IMR-90 (cell line): ENCODE measurements at places on chromosomes 11 and 22. TPM values are rescaled to one million over a fixed set of nuclear protein-coding genes. Genes with fewer than 3 reads are reported as not detected.

Gene MMP13
- not detected in 2 replicates for total RNA-seq

Gene PHETA2
- 6.1 and 6.5 TPM in 2 replicates for total RNA-seq

Gene PRODH
- total RNA-seq, result not detected in 2 replicates

Gene MAPK12
- 35.6 and 41.0 TPM in 2 replicates for total RNA-seq

Gene TRIM49D2
- not detected in 2 replicates for total RNA-seq

Gene POU2F3
- under 0.01 TPM in 1 of 2 replicates, not detected in the other for total RNA-seq

Gene CEND1
- total RNA-seq, result 0.83 and 0.90 TPM in 2 replicates

Gene SAA4
- total RNA-seq, result not detected in 2 replicates

Gene SULT4A1
- total RNA-seq, result 1.1 TPM in 2 replicates

Gene ART5
- not detected in 2 replicates for total RNA-seq

Gene TMEM45B
- not detected in 2 replicates for total RNA-seq

Gene CSNK2A3
- total RNA-seq, result 3.2 and 3.9 TPM in 2 replicates

Gene CELF1
- 109 and 135 TPM in 2 replicates for total RNA-seq

Gene MS4A15
- total RNA-seq, result not detected in 2 replicates

DNA sequence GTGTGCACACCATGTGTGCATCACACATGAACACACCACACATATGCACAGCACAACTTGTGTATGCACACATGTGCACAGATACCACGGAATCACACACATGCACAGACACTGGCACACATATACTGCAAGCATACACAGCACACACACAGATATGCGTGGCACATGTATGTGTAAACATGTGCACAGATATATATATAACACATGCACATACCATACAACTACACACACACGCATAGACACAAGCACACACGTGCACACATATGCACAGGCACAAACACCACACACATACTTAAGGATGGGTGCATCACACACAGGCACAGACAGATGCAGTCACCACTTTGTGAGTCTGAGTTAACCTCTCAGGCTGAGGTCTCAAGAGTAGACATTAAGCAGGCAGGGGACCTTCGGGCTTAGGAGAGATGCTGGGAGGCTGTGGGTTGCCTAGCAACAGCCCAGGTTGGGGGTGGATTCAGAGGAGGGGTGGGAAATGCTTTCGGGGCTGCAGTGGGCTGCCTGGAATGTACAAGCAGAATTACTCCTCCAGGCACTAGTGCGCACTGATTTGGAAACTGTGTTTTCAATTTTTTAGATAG lies 82.9 kb downstream of the MYO18B start:
- no peaks in the 10 kb centered on the region for H3K36me3 ChIP-seq
- no peaks in the 10 kb centered on the region for H3K4me1 ChIP-seq
- no peak overlapping the region for H3K4me3 ChIP-seq

DNA sequence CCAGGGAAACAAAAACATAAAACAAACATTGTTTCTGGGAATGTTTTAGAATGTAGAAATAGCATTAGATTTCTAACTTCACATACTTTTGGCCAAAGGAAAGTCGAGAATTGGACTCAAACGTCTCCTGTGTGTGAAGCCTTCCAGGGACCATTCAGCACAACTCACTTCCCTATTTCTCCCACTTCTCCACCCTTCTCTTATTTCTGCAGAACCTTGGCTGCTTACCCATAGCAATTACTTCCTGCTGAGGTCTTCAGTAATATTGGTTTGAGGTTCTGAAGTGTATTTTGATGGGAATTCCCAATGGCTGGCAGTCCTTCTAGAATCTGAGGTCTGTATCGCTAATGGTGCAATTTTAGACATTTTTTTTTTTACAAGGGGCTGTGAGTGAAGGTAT lies 158.3 kb upstream of the SNX19 start:
- peaks cover 2% of the 10 kb centered on the region; the same call in 1 of the 2 replicates for H3K4me1 ChIP-seq
- H3K4me3 ChIP-seq, result no peak overlapping the region
- no peak overlapping the region for H3K27ac ChIP-seq
- H3K27me3 ChIP-seq, result no peaks in the 10 kb centered on the region
- no peaks in the 10 kb centered on the region for H3K36me3 ChIP-seq
- DNase-seq, result no peak

GRCh38 chr11:83649528-83649855 lies 363.3 kb upstream of the CCDC90B start:
- H3K27me3 ChIP-seq, result no peaks in the 10 kb centered on the region; the same call in 1 of the 2 replicates
- no peak for DNase-seq

DNA sequence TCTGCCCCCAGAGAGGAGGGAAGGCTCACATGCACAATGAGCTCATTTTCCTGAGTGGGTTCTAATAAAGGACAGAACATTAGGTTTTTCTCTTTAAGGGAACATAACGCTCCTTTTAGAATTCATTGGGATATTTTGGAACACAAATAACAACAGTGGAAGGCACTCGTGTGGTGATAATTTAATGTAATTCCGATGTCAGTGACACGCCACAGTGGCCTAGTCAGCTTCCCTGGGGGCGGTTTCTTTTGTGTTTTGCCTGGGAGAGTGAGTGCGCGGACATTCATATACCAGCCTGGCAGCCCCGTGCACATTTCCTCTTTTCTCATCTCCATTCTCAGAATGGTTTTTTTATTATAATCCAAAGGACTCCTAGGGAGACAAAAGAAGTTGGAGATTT lies 41.1 kb downstream of the SEZ6L start:
- no peak overlapping the region for H3K4me3 ChIP-seq
- H3K4me1 ChIP-seq, result no peaks in the 10 kb centered on the region
- no peaks in the 10 kb centered on the region for H3K27me3 ChIP-seq

GRCh38 chr11:120210626-120211521 lies at the start of gene OAF:
Gene OAF, plus strand, starts transcription at chr11:120211032. Its CDS starts 248 bp downstream, at chr11:120211280.
- H3K4me1 ChIP-seq, result peaks cover 17% of the 10 kb centered on the region
- H3K36me3 ChIP-seq, result no peaks in the 10 kb centered on the region
- no peaks in the 10 kb centered on the region for H3K27me3 ChIP-seq
- DNase-seq, result peak; percentile 83
- H3K4me3 ChIP-seq, result peak within 1 kb of the TSS; percentile 77

GRCh38 chr11:60905551-60906113 lies 753 bp downstream of the PRPF19 start:
- peaks cover 3% of the 10 kb centered on the region; the same call in 1 of the 2 replicates for H3K4me1 ChIP-seq
- H3K27ac ChIP-seq, result peak overlapping the region; percentile 74
- DNase-seq, result peak; percentile 78
- H3K36me3 ChIP-seq, result peaks cover 24% of the 10 kb centered on the region
- peaks cover 6% of the 10 kb centered on the region for H3K27me3 ChIP-seq
- H3K4me3 ChIP-seq, result peak overlapping the region; percentile 69

- peaks cover 8% of the 10 kb centered on the region for H3K4me1 ChIP-seq
- H3K27me3 ChIP-seq, result no peaks in the 10 kb centered on the region
- no peak overlapping the region for H3K27ac ChIP-seq
Observed at GRCh38 chr11:1299621-1300020, 9.8 kb downstream of the TOLLIP start.

GRCh38 chr11:104803776-104804175 lies 94.5 kb downstream of the CASP12 start:
- H3K4me3 ChIP-seq, result no peak overlapping the region
- no peaks in the 10 kb centered on the region for H3K4me1 ChIP-seq
- no peak for DNase-seq
- no peaks in the 10 kb centered on the region for H3K36me3 ChIP-seq

DNA sequence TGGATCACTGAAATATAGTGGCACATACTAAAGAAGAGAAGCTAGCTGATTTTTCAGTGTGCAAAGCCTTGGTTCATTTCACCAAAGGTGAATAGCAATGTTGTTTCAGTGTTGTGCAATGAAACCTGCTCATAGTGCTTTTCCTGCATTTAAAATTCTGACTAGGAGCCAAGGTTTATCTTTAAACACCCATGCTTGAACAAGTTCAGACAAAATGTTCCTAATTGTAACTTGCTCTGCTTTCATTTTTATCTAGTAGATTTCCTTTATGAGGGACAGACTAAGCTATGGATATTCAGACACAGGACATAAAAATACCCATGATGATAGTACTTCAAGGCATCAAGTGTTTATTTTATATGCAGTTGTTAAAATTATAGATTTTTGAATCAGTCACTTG lies 47.7 kb downstream of the BBOX1 start:
- no peaks in the 10 kb centered on the region for H3K27me3 ChIP-seq
- no peak overlapping the region for H3K4me3 ChIP-seq
- no peak for DNase-seq
- no peak overlapping the region for H3K27ac ChIP-seq
- no peaks in the 10 kb centered on the region for H3K36me3 ChIP-seq

- H3K4me1 ChIP-seq, result peaks cover 5% of the 10 kb centered on the region
- H3K4me3 ChIP-seq, result no peak overlapping the region
- no peaks in the 10 kb centered on the region for H3K36me3 ChIP-seq
Observed at GRCh38 chr22:38930512-38930911, 26.9 kb upstream of the APOBEC3A start.

DNA sequence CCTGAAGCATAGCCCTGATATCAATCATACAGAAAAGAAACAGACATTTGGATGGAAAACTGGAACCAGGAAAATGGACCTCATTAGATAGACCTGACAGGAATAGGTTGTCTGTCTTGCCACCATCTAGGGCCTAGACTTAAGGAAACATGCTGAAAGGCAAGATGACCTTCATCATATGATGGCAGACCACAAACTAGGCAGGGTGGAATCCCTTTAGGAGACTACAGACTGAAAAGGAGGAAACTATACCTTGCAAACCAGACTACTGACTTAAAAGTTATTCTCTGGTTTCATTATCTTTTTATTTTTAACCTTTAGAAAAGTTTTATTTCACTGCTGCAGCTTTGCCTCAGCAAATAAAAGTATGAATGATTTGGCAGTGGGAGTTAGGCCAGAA lies 20.3 kb downstream of the SBF2 start:
- DNase-seq, result no peak
- no peaks in the 10 kb centered on the region for H3K27me3 ChIP-seq
- H3K4me3 ChIP-seq, result no peak overlapping the region
- peaks cover 8% of the 10 kb centered on the region for H3K4me1 ChIP-seq
- H3K36me3 ChIP-seq, result no peaks in the 10 kb centered on the region
- no peak overlapping the region for H3K27ac ChIP-seq

DNA sequence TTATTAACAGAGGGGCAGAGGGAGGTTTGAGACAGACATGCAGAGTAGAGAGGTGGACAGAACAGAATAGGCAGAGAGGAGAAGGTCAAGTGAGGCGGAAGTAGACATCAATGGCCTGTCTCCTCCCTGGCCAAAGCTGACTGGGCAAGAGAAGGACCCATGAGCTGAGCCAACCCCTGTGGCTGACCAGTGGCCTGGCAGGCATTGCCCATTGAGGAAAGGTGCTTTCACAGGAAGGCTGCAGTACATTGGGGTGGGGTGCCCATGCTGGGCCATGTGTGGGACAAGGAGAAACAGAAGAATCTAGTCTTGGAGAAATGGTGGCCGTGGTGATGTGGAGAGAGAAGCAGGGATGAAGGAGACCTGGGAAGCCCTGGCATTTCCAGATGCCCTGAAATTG lies 76.0 kb downstream of the MYEOV start:
- H3K27me3 ChIP-seq, result no peaks in the 10 kb centered on the region
- DNase-seq, result no peak
- H3K36me3 ChIP-seq, result no peaks in the 10 kb centered on the region
- H3K4me1 ChIP-seq, result peaks cover 5% of the 10 kb centered on the region
- H3K27ac ChIP-seq, result no peak overlapping the region
- H3K4me3 ChIP-seq, result no peak overlapping the region

- no peaks in the 10 kb centered on the region for H3K36me3 ChIP-seq
- no peak overlapping the region for H3K27ac ChIP-seq
- no peak overlapping the region for H3K4me3 ChIP-seq
- DNase-seq, result no peak
Observed at GRCh38 chr11:133946541-133947318, 10.0 kb downstream of the IGSF9B start.

DNA sequence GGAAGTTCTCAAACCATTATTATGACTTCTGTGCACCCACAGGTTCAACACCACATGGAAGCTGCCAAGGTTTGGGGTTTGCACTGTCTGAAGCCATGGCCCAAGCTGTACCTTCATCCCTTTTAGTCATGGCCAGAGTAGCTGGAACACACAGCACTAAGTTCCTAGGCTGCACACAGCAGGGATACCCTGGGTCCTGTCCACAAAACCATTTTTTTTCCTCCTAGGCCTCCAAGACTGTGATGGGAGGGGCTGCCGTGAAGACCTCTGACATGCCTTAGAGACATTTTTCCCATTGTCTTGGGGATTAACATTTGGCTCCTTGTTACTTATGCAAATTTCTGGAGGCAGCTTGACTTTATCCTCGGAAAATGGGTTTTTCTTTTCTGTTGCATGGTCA lies 42.7 kb downstream of the DDIAS start:
- no peaks in the 10 kb centered on the region for H3K27me3 ChIP-seq
- H3K36me3 ChIP-seq, result no peaks in the 10 kb centered on the region
- H3K27ac ChIP-seq, result no peak overlapping the region
- no peak for DNase-seq
- H3K4me3 ChIP-seq, result no peak overlapping the region

- peaks cover 61% of the 10 kb centered on the region for H3K36me3 ChIP-seq
- peaks cover 7% of the 10 kb centered on the region; the same call in 1 of the 2 replicates for H3K4me1 ChIP-seq
- peak; percentile 64 for DNase-seq
- no peaks in the 10 kb centered on the region for H3K27me3 ChIP-seq
- H3K27ac ChIP-seq, result no peak overlapping the region
Observed at GRCh38 chr22:43993072-43993760, 30.9 kb upstream of the PARVB start.
